ENCODE measurements at places on chromosomes 7 and 10. TPM values are rescaled to one million over a fixed set of nuclear protein-coding genes. Genes with fewer than 3 reads are reported as not detected.

GRM3 gene
- total RNA-seq = not detected

- H3K4me3 ChIP-seq = no peak overlapping the region
- no peaks in the 10 kb centered on the region for H3K4me1 ChIP-seq
- no peaks in the 10 kb centered on the region for H3K36me3 ChIP-seq
- no peak overlapping the region for H3K27ac ChIP-seq
These were observed 134.9 kb upstream of the ADARB2 start for GRCh38 chr10:1872151-1872726.

GIMAP1 gene
- 9.3 TPM for total RNA-seq

BAG3 gene
- total RNA-seq = 22.1 TPM

CRPPA gene
- total RNA-seq = 0.86 TPM

SPDYE1 gene
- total RNA-seq = not detected

DNA sequence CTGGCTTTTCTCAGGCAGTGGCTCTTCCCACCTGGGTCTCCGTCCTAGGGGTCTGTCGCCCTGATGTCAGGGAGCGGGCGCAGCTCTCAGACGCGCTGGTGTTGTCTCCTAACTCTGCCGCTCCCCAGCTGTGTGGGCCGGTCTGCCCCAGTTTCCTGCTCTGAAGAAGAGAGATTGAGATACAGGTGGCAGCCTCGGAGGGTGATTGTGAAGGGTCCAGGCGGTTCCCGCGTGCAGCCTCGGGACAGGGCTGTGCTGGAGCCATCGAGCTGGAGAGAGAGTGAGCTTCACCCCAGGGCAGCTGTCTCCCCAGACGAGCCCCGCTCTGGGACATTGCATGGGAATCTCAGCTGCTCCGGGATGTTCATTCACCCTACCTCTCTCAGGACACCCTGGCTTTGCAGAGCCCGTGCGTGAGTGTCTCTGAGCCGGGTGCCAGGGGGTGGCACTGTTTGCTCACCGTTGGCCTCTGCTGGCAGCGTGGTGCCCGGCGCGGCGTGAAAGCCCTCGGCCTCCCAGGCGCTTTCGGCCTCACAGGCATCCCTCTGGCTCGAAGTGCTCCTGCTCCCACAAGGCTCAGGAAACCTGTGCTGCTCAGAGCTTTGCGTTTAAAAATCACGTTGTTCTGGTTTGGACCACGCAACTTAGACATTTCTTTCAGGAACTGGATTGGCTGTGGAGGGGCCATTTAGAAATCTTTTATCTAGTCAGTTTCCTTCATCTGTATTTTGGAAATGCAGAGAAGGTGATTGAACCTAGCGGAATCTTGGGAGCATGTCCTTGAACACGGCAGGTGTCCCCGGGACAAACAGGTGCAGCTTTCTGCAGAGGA is 33.8 kb upstream of the ZFAND2A start:
- H3K36me3 ChIP-seq = peaks cover 2% of the 10 kb centered on the region
- H3K4me1 ChIP-seq = peaks cover 12% of the 10 kb centered on the region
- H3K27me3 ChIP-seq = peaks cover 16% of the 10 kb centered on the region
- H3K4me3 ChIP-seq = no peak overlapping the region
- peak; percentile 44 for DNase-seq
- no peak overlapping the region for H3K27ac ChIP-seq

DNA sequence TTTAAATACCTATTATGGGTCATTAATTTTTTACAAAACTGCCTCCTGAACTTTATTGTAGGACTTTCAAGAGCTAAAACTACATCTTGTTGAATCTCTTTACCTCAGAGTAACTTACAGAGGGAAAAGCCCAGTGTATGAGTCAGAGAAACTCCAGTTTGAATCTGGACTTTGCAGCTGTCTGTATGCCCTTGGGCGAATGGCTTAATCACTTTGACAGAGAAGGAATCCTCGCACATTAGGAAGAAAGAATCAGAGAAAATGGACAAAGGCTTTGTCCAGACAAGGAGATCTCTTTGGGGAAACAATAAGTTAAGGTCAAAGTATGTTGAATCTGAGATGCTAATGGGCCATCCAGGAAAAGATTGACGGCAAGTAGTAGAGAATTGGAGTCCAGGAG is 484.2 kb upstream of the CELF2 start:
- no peaks in the 10 kb centered on the region for H3K4me1 ChIP-seq
- no peak overlapping the region for H3K27ac ChIP-seq
- no peak overlapping the region for H3K4me3 ChIP-seq
- peaks cover 13% of the 10 kb centered on the region for H3K27me3 ChIP-seq

DNA sequence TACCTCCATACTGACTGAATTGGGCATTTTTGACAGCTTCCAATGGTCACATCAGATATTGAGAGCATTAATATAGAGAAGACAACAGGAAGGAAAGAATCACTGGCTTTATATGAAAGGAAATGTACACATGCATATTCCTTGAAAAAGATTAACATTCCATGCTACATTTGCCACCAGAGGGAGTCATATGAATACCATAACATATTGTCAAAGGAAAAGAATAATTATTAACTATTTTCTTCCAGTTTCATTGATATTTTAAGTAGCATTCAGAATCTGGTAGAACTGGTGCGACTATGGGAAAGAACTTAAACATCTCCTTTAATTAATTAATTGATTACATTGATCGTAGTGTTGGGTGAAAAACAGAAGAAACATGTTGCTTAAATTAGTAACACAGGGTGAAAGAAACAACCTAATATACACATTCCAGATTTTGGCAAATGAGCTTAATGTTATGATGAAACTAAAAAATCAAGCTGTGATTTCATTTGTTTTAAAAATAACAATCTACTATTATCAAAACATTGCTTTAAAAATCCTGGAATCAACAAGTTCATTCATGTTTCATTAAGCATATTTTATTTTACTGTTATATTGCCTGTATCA is 71.5 kb downstream of the GPR85 start:
- no peak overlapping the region for H3K27ac ChIP-seq
- no peak overlapping the region for H3K4me3 ChIP-seq
- no peak for DNase-seq
- peaks cover 10% of the 10 kb centered on the region for H3K27me3 ChIP-seq
- H3K4me1 ChIP-seq = no peaks in the 10 kb centered on the region

SUN3 gene
- not detected for total RNA-seq

- no peaks in the 10 kb centered on the region for H3K27me3 ChIP-seq
- DNase-seq = no peak
- no peak overlapping the region for H3K4me3 ChIP-seq
- no peaks in the 10 kb centered on the region for H3K4me1 ChIP-seq
- no peak overlapping the region for H3K27ac ChIP-seq
- H3K36me3 ChIP-seq = no peaks in the 10 kb centered on the region
These were observed 113.1 kb downstream of the ARL4A start for GRCh38 chr7:12800486-12800885.

- H3K4me1 ChIP-seq = peaks cover 8% of the 10 kb centered on the region
- DNase-seq = no peak
- H3K27ac ChIP-seq = no peak overlapping the region
- no peaks in the 10 kb centered on the region for H3K36me3 ChIP-seq
These were observed 58.2 kb upstream of the CHST15 start for GRCh38 chr10:124151466-124152095.

DNA sequence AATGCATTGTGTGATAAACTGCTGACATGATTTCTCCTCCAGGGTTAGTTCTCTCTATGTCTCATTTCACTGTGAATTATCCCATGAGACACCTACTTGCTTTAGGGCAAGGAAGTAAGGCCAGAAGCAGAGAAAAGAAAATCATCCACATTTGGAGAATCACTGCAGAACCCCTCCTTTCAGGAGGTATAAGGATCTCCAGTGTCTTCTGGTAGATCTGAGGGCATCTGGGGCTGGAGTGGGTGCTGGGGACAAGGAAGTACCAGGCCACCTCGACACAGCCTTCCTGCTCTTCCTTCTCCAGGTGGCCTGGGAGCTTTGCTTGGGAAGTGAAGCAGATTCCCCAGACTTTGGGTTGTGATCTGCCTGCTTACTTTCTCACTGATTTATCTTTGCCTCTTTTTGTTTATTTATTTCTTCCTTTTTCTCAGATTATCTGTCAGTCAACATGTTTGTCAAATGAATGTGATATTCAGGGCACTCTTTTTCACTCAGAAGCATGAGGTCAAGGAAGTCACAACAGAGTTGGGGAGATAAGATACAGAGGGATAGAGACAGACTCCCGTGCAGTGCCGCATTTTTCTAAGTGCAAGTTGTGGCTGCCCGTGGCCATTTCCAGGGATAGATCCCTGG is 12.4 kb upstream of the CAMK2G start:
- H3K27ac ChIP-seq = no peak overlapping the region
- H3K4me3 ChIP-seq = no peak overlapping the region
- peaks cover 17% of the 10 kb centered on the region for H3K4me1 ChIP-seq

TDRD1 gene
- 0.07 TPM for total RNA-seq

PALD1 gene
- 1.1 TPM for total RNA-seq

GRCh38 chr7:7793249-7793648 is 74.8 kb upstream of the RPA3 start:
- no peak overlapping the region for H3K4me3 ChIP-seq
- DNase-seq = no peak
- H3K27me3 ChIP-seq = no peaks in the 10 kb centered on the region
- H3K4me1 ChIP-seq = peaks cover 10% of the 10 kb centered on the region

DNA sequence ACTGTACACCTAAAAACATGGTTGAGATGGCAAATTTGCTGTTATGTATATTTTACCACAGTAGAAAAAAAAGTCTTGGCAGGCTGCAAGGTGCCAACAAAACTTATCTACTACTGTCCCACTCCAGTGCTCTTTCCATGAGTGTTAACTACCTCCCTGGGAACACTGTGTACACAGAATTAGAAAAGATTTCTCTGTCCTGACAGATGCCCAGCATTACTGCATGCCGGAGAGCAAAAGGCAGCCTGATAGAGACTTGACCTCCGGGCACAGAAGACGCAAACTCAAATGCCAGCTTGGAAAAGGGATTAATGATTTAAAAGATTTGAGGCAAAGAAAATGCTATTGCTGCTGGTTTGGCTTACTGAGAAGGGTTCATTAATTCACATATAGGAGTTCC is 228.8 kb downstream of the TMEM178B start:
- H3K4me1 ChIP-seq = no peaks in the 10 kb centered on the region
- H3K27ac ChIP-seq = no peak overlapping the region
- DNase-seq = no peak
- H3K4me3 ChIP-seq = no peak overlapping the region
- no peaks in the 10 kb centered on the region for H3K36me3 ChIP-seq
- peaks cover 8% of the 10 kb centered on the region for H3K27me3 ChIP-seq

- no peak for DNase-seq
- no peak overlapping the region for H3K27ac ChIP-seq
- no peak overlapping the region for H3K4me3 ChIP-seq
- H3K36me3 ChIP-seq = no peaks in the 10 kb centered on the region
- no peaks in the 10 kb centered on the region for H3K4me1 ChIP-seq
These were observed 8.7 kb downstream of the ANKRD1 start for GRCh38 chr10:90912174-90912573.

GRCh38 chr7:73626814-73627213 is 2.5 kb upstream of the MLXIPL start:
- H3K27ac ChIP-seq = no peak overlapping the region
- DNase-seq = no peak
- H3K36me3 ChIP-seq = no peaks in the 10 kb centered on the region
- H3K27me3 ChIP-seq = peaks cover 58% of the 10 kb centered on the region
- H3K4me3 ChIP-seq = no peak overlapping the region
- H3K4me1 ChIP-seq = peaks cover 10% of the 10 kb centered on the region

DNA sequence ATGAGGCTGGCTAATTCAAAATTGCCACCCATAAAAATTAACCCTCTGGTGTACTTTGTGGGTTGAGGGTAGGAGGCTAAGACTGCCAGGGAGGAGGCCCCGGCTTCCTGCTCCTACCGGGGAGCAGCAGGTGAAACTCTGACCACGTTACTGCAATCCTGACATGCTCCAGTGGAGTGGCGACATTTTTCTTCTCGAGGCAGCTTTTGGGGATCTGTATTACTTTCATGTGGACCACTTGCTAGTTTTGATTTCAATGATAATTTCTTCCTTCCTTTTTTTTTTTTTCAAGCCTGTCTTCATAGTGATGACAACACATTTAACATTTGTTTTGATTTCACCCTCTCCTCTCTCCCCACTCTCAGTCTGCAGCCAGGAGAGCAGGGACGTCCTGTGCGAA is 14.6 kb downstream of the GATA3 start:
- peaks cover 40% of the 10 kb centered on the region for H3K36me3 ChIP-seq
- H3K4me3 ChIP-seq = peak overlapping the region; percentile 34
- peak overlapping the region; percentile 66 for H3K27ac ChIP-seq

DNA sequence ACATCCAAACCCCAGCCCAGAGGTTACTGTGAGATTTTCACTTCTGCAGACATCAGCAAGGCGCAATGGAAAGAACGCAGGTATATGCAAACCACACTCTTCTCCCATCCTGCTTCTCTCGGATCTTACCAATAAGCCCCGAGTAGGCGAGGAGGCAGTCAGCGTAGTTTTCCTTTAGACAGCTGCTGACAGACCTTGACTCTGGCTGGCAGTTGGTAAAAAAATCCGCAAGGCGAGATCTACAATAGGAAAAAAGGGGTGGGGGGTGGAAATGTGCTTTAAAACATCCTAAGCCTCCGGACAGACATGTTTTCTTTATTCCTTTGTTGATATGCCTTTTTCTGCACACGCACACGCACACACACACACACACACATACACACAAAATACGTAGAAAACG is 176.5 kb downstream of the GFRA1 start:
- H3K4me3 ChIP-seq = no peak overlapping the region
- no peaks in the 10 kb centered on the region for H3K4me1 ChIP-seq
- H3K27me3 ChIP-seq = no peaks in the 10 kb centered on the region
- H3K27ac ChIP-seq = no peak overlapping the region

TUBB8 gene
- total RNA-seq = not detected

GRCh38 chr10:97868134-97868685 is 18.6 kb downstream of the GOLGA7B start:
- H3K27ac ChIP-seq = no peak overlapping the region
- H3K27me3 ChIP-seq = no peaks in the 10 kb centered on the region
- H3K36me3 ChIP-seq = no peaks in the 10 kb centered on the region
- no peak overlapping the region for H3K4me3 ChIP-seq

CACNA2D1 gene
- total RNA-seq = not detected

DNA sequence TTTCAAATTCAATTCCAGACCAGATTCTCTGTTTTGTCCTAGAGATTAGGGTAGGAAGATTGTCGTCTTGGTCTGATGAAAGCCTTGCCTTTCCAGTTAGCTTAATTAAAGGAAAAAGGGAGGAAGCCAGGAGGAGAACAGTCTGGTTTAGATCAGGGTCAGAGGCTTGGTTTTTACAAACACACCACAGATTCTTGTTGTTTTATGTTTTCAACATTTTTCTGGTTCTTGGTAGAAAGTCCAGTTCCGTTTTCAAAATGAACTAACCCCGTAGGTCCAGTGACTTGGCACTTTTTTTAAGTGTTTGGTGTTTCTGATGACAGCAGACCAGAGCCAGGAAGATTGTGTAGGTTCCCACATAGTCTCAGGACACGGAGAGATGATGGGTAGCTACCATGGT is 167.1 kb upstream of the INHBA start:
- DNase-seq = no peak
- H3K27me3 ChIP-seq = peaks cover 44% of the 10 kb centered on the region
- H3K4me3 ChIP-seq = peak overlapping the region; percentile 55
- H3K4me1 ChIP-seq = peaks cover 12% of the 10 kb centered on the region
- H3K27ac ChIP-seq = peak overlapping the region; percentile 73

DNA sequence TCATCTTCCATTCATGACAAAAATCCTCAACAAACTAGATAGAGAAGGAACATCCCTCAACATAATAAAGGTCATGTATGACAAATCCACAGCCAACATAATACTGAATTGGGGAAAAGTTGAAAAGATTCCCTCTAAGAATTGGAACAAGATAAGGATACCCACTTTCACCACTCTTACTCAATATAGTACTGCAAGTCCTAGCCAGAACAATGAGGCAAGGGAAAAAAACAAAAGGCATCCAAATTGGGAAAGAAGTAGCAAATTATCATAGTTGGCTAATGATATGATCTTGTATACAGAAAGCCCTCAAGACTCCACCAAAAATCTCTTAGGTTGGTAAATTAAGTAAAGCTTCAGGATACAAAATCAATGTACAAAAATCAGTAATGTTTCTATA is 4.7 kb downstream of the POT1 start:
- H3K36me3 ChIP-seq = peaks cover 20% of the 10 kb centered on the region
- H3K4me1 ChIP-seq = peaks cover 59% of the 10 kb centered on the region
- H3K4me3 ChIP-seq = no peak overlapping the region
- no peak overlapping the region for H3K27ac ChIP-seq
- no peak for DNase-seq
- no peaks in the 10 kb centered on the region for H3K27me3 ChIP-seq
